ENCODE measurements at places on chromosomes 7 and 10. TPM values are rescaled to one million over a fixed set of nuclear protein-coding genes. Genes with fewer than 3 reads are reported as not detected.

- DNase-seq: no peak
Observed at GRCh38 chr7:130948822-130949221, 214.8 kb upstream of the KLF14 start.

DNA sequence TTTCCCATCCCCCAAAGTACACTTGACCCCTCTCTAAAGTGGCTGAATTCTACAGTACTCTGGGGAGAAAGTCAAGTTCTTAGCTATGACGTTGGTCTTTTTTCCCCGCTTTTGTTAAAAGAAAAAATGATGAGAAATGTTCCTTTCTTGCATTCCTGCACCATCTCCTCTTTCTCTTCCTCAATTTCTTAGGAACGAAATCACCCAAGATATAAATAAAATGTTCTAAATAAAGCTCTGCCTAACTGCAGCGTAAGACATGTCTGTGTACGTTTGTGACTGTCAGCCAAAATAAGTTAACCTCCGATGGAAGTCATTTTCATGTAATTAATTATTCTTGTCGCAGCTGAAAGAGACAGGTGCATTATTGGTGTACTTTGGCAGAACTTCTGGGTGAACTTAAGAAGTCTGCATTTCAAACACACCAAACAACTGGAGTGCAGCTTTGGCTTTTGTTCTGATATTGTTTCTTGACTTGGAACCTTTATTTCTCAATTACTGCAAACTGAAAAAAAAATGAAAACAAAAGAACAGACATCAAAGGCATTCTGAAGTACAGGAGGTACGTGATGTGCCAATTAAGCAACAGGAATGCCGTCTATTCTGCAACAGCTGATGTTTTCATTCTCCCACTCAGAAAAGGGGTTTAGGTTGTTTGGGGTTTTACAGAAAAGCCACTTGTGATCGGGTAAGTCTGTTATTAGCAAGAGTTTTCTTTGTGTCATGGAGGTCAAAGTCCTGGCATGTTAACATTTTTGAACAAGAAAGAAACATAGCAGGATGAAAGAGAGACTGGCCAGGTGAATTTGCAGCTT, 82.4 kb upstream of the SDK1 start:
- DNase-seq: no peak

FAM131B gene
- 3.1 TPM for polyA plus RNA-seq

DNA sequence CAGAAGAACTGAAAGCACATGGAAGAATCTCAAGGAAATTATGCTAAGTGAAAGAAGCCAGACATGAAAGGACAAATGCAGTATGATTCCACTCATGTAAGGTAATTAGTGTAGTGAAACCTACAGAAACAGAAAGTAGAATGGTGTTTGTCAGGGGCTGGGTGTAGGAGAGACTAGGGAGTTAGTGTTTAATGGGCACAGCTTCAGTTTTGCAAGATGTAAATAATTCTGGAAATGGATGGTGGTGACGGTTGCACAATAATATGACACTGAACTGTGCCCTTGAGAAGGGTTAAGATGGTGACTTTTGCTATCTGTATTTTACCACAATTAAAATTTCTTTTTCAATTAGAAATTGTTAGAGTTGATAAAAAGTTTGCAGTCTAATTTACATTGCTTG, 157.3 kb upstream of the ADCY1 start:
- DNase-seq: no peak

LRIT1 gene
- not detected for polyA plus RNA-seq
